Activated gamma-delta T cell treated with anti-CD3 and anti-CD28 coated beads, Interleukin-2, amount 50 U/mL, for 16 hours (primary cell): ENCODE measurements at places on chromosomes 3 and 15.

DNA sequence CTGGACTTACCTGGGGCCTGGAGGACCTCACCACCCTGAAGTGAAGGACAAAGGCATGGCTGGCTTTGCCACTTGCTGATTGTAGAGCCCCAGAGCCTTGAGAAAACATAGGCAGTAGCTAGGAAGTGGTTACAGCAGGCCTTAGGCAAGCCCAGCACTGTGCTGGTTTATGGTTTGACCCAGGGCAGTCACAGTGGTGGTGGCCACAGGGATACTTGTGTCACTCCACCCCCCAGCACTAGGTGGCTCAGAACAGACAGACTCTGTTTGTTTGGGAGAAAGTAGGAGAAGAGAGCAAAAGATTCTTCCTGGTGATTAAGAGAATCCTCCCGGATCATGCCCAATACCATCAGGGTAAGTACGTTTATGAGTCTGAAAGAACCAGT lies 13.2 kb upstream of the COL8A1 start:
- no peak for DNase-seq

- DNase-seq = no peak
Observed at GRCh38 chr15:82181371-82181770, 81.2 kb downstream of the EFL1 start.

DNA sequence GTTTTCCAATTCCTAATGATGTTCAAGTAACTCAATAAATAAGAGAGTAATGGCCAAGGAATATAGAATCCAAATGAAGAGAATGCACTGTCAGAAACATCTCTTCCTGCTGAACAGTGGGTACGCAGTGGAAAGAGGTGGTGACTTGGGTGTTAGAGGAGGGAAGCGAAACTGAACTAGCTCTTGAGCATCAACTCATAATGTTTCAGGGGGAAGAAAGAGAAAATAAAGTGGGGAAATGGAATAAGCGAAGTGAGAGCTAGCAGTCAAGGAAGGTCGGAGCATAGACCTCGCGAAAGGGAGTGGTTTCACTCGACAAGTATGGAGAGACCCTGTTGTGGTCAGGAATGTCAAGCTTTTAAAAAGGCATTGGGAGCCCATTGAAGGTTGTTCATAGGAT lies 309.5 kb downstream of the GAP43 start:
- DNase-seq = no peak

GRCh38 chr15:62455441-62455921 lies 290.4 kb upstream of the C2CD4B start:
- DNase-seq = no peak

DNA sequence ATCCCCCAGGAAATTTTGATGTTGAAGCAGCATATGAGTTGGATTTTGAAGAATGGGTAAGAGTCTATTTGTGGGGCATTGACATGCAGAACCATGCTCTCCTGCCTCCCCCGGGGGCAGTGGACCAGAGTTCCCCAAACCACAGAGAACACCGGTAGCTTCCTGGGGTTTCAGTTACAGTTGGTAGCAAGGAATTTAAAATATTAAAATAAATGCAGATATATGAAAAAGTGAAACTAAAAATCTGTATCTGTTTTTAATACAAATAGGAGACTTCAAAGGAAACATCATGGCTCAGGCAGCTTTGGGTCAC lies 37.4 kb downstream of the SLC9A9 start:
- DNase-seq = no peak

DNA sequence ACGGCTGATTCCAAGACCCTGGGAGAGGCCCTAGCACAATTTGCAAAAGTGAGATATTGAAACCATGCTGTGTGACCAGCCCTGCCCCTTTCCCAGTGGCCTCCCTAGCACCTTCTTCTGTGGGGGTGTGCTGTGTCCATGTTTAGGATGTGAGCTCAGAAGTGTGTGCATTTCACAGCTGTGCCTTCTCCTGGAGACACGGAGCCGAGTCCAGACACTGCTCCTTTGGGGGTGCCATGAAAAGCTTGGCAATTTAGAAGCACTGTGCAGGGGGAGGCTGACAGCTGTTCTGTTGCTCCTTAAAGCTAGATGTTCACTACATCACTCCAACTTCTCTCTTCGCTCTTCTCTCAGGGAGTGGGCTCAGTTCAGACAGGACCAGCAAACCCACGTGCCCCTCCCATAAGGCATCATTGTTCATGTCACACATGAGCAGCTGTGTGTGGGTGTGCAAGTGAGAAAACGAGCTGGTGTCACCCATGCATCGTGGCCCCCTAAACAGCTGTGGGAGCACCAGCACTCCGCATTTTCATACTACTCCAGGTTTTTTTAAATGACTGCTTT lies 492.6 kb downstream of the GABRG3 start:
- no peak for DNase-seq
